ENCODE measurements at places on chromosomes 7 and 10.

DNA sequence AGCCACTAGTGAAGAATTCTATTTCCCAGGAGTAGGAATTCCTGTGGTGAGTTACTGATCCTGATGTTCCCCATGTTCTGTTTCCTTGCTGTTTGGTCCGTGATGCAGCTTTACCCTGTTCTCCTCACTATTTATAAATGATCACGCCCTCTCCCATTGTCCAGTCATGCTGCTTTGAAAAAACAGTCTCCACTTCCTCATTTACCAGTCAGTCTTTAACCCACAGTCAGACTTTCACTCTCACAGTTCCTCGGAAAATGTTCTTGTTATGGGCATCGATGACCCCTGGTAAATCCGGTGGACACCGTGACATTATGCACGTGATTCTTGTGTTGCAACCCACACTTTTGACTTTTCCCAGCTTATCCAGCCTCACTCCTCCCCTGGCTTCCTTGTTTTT is 14.4 kb downstream of the SCIN start:
- no peak for DNase-seq

- no peak for DNase-seq
These were observed 622.1 kb downstream of the ARL4A start for GRCh38 chr7:13309535-13309934.

GRCh38 chr10:16611037-16611436 is 89.4 kb upstream of the C1QL3 start:
- no peak for DNase-seq

DNA sequence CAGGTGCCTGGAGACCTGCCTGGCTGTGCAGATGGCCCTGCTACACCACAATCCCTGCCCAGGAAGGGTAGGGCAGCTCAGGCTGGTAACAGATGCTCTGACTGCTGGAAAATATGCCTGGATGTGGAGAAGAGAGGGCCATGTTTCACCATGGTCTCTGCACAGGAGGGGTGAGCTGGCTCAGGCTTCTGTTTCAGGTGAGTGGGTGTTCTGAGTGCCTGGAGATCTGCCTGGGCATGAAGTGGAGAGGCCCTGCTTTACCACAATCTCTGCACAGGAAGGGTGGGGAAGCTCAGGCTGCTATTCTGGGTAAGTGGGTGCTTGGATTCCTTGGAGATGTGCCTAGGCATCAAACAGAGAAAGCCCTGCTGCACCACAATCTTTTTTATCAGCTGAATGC is 350.1 kb downstream of the KIF20B start:
- peak; percentile 4 for DNase-seq

GRCh38 chr7:157016024-157016351 is 5.5 kb upstream of the MNX1 start:
- no peak for DNase-seq

- no peak for DNase-seq
These were observed 139.9 kb upstream of the NUPR2 start for GRCh38 chr7:56256108-56256507.

GRCh38 chr7:148814922-148815559 is 69.0 kb downstream of the EZH2 start:
- DNase-seq = no peak

GRCh38 chr10:21495752-21496342 is 29.6 kb downstream of the SKIDA1 start:
- DNase-seq = peak; percentile 89

- no peak for DNase-seq
These were observed 57.5 kb upstream of the CHCHD3 start for GRCh38 chr7:133139350-133139749.

- DNase-seq = no peak
These were observed 23.9 kb downstream of the SEM1 start for GRCh38 chr7:96685755-96686154.

GRCh38 chr7:108200326-108200725 is 70.2 kb upstream of the LAMB4 start:
- DNase-seq = no peak

DNA sequence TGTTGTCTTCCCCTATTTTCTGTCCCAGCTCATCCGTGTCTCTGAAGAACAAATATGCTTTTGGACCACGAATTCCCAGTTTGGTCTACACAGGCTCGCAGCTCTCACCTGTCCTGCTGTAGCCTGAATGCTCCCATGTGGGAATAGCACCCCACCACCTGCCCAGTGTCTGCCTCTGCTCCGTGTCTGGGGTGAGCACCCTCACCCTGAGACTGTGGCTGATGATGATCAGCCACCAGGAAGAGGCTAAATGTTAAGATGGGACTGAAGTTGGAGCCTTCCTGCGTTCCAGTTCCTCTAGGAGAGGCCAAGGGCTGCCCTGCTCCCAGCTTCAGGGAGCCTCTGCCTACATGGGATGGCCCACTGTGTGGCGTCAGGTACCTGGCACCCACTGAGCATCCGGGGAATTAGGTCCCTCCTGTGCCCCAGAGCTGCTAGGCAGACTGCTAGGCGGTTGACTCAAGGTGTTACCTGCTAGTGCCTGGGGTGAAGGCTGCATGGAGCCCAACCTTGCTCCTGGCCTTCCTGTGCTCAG is 3.7 kb downstream of the PGAM2 start:
- DNase-seq = no peak

All from stimulated activated CD4-positive, alpha-beta T cell treated with anti-CD3 and anti-CD28 coated beads, Interleukin-15, amount 100 ng/mL, for 24 hours (primary cell).